ENCODE measurements at places on chromosomes 16 and 17.

DNA sequence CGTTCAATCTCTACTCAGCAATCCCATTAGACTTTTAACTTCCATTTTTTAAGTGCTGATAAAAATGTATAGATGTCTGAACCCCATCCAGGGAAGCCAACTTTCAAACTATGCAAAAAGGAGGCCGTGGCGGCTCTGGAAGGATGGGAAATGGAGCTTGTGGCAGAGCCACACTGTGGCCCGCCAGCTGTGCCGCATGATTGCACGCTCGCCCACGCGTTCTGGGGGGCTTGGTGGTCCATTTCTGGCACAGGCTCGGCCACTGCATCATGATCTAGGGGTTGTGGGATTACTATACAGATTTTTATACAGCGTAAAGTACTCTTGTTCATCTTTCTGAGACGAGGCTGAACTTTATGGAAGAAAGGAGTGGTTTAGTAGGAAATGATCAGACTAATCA lies 57.6 kb downstream of the FOXL1 start:
- no peak for DNase-seq

- DNase-seq: no peak
These were observed 4.4 kb upstream of the IRX5 start for GRCh38 chr16:54926166-54926838.

DNA sequence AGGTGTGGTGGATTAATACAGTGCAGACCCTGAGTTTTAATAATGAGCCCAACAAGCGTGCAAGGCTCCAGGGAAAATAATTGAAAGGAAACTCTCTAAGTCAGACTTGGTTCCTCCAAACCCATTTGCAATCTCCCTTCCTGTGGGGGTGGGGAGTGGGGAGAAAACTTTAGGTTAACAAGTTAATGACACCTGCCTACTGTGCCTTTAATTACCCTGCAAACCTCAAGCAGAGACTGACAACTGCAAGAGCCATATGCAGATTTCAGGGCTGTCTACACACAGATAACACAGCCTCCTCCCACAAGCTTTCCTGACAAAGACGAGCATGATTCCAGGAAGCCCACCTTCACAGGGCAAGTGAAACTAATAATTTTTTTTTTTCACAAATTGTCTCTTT lies 359.3 kb downstream of the HS3ST4 start:
- DNase-seq: no peak

GRCh38 chr17:16415031-16415924 lies at the start of gene TRPV2:
Gene TRPV2 (plus strand): TSS chr17:16415571. CDS start chr17:16417669, 2,098 bp downstream.
- peak; percentile 19 for DNase-seq

DNA sequence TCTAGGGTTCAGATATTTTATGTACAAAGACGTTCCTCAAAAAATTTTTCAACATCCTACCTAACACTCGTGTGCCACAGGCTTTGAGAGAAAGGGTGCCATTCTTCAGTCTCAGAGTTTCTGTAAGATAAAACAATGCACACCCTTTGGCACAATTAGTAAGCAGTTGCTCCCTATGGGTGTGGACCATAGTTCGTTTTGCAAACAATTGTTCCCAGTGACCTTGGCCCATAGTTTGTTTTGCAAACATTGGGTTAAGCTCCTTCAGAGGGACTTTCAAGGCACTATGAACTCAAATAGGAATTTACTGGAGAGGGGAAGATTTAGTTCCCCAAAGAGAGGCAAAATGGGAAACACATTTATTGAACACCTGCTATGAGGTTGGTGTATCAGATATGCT lies 220.3 kb upstream of the CA10 start:
- no peak for DNase-seq

DNA sequence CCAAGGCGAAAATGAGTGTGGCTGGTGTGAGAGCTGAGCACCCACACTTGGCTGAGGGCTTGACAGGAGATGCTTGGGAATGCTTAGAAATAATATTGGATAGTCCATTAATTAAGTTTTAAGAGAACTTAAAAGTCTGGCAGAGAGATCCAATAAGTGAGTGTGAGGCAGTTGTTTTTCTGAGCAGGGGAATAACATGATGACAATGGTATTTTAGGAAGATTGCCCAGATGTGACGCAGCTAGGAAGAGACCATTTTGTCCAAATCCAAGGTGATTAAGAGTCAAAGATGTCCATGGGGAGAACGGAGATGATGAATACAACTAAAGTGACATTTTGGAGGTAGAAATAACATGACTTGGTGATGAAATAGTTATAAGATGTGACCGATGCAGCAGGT lies 102.8 kb upstream of the AXIN2 start:
- no peak for DNase-seq

- DNase-seq: no peak
These were observed 212.2 kb upstream of the FOXF1 start for GRCh38 chr16:86297866-86298757.

- no peak for DNase-seq
These were observed 36.1 kb downstream of the NOG start for GRCh38 chr17:56629531-56630075.

DNA sequence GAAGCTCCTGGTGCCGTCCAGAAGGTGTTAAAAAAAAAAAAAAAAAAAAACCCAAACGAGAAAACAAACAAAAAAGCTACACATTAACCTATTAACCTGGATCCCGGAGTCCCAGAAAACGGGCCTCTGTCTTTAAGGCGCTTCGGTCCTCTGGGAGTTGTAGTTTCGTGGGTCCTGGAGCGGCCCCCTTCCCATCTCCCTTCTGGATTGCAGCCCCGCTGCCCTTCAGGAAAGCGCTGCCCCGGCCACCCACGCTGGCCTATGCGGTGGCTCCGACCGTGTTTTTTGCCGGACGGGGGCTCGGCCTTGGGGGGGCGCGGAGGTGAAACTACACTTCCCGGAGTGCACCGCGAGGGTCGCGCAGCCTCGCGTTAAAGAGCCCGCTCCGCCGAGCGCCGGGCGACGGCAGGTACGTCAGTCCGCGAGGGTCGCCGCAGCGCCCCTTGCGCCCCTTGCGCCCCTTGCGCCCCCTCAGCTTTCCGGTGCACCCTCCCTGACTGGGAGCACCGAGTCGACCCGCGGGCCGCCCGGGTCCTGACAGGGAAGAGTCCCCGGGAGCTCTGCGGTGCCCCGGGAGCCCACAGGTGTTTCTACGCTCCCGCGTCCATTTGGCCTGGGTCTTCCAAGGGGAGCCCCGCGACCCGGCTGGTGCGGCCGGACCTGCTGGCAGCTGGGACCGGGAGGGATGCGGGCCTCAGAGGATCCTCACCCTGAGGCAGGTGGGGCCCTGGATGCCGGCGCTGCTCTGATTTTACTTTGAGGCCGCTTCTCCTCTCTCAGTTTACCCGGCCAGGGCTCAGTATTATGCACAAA lies at the start of gene FCSK:
FCSK (plus strand) TSS at position 374 of the 813 bp plus-strand sequence. CDS start 8,596 bp downstream, outside the sequence.
- DNase-seq: peak; percentile 46

- no peak for DNase-seq
These were observed 4.5 kb downstream of the FSCN2 start for GRCh38 chr17:81532490-81533287.

DNA sequence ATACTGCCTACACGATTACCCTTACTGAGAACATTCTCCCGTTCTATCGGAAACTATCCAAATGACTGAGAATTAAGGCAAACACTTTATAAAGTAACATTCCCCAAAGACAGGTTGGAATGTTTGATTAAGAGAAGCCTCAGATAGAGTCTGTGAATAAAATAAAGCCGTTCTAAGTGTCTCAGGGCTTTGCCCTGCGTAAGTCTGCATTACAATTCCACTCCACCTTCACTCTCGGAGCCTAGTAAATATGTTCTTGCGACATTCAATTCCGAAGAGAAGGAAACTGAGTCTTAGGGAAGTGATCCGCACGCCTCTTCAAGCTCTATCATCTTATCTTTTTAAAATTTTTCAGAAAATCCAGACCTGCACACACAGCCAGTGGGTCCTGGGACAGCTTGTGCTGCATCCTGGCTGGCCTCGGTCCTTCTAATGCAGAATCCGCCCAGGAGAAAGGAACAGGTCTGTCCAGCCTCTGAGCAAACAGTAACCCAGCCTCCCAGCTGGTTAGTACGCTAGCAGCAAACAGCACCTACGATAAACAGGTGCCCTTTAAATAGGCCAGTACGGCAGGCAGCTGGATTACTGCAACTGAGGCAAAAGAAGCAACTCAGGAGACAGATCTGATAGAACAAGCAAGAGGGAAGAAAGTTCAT lies 254.1 kb upstream of the IRX3 start:
- no peak for DNase-seq

- DNase-seq: no peak
These were observed 615.7 kb upstream of the SALL1 start for GRCh38 chr16:51766739-51767138.

DNA sequence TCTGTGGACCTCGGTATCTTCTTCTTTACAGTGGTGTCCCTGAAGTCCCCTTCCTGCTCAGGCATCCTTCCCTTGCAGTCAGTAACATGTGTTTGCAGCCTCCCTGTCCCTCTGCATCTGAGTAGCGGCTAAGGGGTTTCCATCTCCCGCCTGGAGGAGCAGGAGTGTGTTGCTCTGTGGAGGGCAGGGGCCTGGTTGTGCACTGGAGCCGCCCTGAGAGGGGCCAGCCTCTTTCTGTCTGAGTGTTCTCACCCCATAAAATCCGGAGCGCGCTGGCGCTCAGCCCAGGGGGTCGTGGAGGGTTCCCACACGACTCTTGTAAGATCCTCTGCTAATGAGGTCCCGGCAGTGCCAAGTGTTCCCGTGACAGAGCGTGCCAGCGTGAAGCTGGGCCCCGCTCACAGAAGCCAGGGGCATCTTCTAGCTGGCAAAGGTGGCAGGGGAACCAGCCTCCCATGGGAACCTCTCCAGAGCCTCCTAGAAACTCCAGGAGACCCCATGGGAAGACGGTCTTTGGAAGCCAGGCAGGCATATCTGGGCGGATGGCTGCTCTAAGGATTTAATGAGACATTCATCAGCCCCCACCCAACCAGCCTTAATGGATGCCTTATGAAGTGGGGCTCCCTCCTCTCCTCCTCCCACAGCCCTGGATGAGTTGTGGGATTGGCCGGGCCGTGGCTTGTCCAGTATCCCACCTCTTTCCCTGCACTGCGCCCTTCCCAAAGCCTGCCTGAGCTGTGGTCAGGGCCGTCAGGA lies 91.4 kb upstream of the GSE1 start:
- no peak for DNase-seq

All from stimulated activated CD8-positive, alpha-beta memory T cell treated with anti-CD3 and anti-CD28 coated beads, Interleukin-4, amount 100 ng/mL, for 1 hour (primary cell).